ENCODE measurements at places on chromosomes 4 and X. TPM values are rescaled to one million over a fixed set of nuclear protein-coding genes. Genes with fewer than 3 reads are reported as not detected.

- no peak overlapping the region for H3K4me3 ChIP-seq
- H3K27me3 ChIP-seq = peaks cover 6% of the 10 kb centered on the region
- peaks cover 18% of the 10 kb centered on the region for H3K4me1 ChIP-seq
- no peak for DNase-seq
- H3K27ac ChIP-seq = no peak overlapping the region
These were observed 43.5 kb downstream of the CLDN34 start for GRCh38 chrX:10010686-10011085.

- no peak overlapping the region for H3K27ac ChIP-seq
- H3K27me3 ChIP-seq = peaks cover 22% of the 10 kb centered on the region
- H3K4me1 ChIP-seq = peaks cover 8% of the 10 kb centered on the region
- no peaks in the 10 kb centered on the region for H3K36me3 ChIP-seq
- no peak overlapping the region for H3K4me3 ChIP-seq
These were observed 2.9 kb downstream of the CPZ start for GRCh38 chr4:8595237-8596087.

DNA sequence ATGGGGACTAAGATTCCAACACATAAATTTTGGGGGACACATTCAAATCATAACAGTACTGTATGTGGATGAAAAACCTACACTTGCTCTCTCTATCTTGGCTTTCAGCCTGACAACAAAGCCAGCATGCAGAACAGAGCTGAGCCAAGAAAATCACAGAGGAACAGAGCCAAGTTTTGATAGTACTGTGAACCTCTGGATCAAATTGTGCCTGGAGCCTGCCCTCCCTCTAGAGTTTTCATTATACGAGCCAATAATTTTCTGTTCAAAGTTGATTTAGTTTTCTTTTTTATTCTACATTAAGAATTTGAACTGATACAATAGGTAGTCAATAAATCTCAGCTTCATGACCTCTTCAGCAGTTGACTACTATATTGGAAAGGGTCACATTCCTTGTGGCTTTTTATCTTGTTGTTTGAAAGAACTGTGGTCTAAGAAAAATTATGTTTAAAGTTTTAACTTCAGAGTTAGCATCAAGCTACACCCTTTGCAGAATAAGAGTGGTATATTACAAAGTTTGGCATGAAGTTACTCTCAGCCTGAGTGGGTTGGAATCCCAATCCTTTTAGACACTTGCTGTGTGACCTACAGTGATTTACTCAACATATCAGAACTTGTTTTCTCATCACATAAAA, 31.1 kb downstream of the GRID2 start:
- H3K27ac ChIP-seq = no peak overlapping the region
- H3K4me1 ChIP-seq = no peaks in the 10 kb centered on the region
- no peak for DNase-seq
- H3K36me3 ChIP-seq = no peaks in the 10 kb centered on the region

Gene ETDA
- total RNA-seq = not detected

Gene SLC6A14
- not detected for total RNA-seq

Gene MAGEA11
- not detected for total RNA-seq

Gene TMEM35A
- not detected for total RNA-seq

Gene ARMCX1
- 0.12 TPM for total RNA-seq

Gene SSX4B
- not detected for total RNA-seq

Gene LEF1
- 386 TPM for total RNA-seq
